T-helper 2 cell (primary cell): ENCODE measurements at places on chromosomes 6 and 20.

GRCh38 chr20:64049878-64050260, 430 bp upstream of the SOX18 start:
- DNase-seq: no peak

DNA sequence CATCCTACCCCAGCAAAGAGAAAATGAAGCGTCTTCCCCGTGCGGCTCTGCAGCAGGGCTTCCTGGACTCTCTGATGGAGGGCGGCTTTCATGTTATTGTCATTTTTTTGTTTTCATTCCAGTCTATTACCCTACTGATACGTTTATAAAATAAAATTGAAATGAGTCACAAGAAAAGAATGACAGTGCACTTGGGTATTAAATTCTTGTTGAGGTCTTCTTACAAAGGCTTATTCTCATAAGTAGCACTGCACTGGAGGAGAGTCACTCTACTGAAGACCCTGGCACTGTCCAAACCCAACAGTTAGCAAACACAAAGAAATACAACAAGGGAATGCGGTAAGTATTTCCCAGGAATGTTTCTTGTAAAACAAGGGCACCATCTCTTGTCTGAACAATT, 379.3 kb downstream of the MAFB start:
- no peak for DNase-seq

DNA sequence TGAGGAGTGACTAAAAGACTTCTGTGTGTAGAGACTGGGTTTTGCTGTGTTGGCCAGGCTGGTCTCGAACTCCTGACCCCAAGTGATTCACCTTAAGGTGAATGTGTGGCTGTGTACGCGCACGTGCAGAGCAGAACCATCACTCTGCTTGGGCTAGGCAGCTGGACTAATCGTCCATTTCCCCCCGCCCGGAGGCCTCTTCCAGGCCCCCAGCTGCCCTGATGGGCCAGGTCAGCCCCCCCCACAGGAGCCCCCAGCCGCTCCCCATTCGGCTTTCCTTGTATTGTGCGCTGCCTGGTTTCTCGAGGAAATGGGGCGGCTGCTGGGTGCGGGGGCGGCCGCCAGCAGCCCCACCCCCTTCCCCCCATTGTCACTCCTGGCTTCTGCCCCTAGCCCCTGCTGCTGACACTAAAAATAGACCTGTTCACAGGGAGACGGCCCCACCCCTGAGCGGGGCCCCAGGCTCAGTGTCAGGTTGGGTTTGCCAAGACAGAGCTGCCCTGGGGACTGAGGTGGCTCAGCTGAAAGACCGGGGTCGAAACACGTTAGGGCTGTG, 24.6 kb upstream of the CSNK2A1 start:
- no peak for DNase-seq

- DNase-seq: no peak
These were observed 230.1 kb downstream of the SAMD5 start for GRCh38 chr6:147738516-147739162.

- DNase-seq: no peak
These were observed 24.6 kb downstream of the RNF24 start for GRCh38 chr20:3990716-3991115.

GRCh38 chr20:5657190-5657875, 92.9 kb upstream of the SHLD1 start:
- no peak for DNase-seq
